HS-5 (cell line): ENCODE measurements at places on chromosomes 16 and 17.

- no peak for DNase-seq
These were observed 10.6 kb downstream of the STX4 start for GRCh38 chr16:31043898-31044481.

- DNase-seq: no peak
These were observed 31.5 kb upstream of the FBXW10B start for GRCh38 chr17:15650741-15651582.

DNA sequence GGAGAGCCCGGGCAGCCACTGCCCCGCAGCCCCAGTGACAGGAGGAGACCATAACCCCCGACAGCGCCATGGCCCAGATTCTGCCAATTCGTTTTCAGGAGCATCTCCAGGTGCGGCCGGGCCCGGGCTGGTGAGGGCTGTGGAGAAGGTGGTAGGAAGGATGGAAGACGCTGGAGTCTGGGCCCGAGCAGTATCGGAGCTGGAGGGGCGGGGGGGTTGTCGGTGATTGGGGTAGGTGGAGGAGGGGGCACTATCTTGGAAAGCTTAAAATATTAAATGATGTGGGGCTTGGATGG, 317 bp downstream of the CLTC start:
- no peak for DNase-seq

- DNase-seq: no peak
These were observed 120.5 kb downstream of the SOCS1 start for GRCh38 chr16:11135464-11135973.

DNA sequence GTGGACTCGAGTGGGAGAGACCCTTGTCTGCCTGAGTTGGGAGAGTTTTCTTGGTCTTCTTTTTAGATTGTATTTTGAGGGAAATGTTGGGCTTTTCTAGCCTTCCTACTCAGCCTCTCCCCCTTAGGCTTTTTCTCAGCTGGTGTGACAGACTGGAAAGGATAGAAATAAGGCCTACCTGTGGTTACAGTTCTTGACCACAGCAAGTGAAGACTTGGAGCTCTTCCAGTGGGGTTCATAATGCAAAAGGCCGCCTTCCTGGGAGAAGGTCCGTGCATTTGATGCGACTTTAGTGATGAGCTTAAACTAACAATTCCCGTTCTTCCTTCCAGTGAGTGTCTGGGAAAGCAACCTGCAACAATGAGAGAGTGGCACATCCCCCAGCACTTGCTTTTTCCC, 56.8 kb downstream of the B9D1 start:
- no peak for DNase-seq

- DNase-seq: no peak
These were observed 15.7 kb downstream of the CCDC43 start for GRCh38 chr17:44673893-44674292.

DNA sequence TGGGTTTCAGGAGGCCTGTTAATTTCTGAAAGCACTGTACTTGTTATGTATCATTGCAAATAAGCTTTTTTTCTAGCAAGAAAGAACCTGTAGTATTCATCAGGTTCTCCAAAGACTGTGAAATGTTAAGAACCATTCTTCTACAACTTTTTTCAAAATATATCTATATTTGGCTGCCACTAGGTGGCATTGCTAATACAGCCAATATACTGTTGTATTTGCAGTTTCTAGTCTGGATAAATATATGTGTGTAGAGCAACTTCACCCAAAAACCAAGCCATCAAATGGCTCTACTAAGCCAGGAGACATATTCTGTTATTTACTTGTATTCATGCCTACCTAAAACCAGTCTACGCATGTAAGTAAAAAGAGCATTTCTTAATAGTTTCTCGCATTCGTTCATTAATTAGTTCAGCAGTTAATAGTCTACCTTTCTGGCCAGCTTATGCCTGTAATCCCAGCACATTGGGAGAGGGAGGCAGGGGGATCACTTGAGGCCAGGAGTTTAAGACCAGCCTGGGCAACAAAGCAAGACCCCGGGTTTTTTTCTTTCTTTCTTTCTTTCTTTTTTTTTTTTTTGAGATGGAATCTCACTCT, 39.5 kb downstream of the VMP1 start:
- DNase-seq: no peak

DNA sequence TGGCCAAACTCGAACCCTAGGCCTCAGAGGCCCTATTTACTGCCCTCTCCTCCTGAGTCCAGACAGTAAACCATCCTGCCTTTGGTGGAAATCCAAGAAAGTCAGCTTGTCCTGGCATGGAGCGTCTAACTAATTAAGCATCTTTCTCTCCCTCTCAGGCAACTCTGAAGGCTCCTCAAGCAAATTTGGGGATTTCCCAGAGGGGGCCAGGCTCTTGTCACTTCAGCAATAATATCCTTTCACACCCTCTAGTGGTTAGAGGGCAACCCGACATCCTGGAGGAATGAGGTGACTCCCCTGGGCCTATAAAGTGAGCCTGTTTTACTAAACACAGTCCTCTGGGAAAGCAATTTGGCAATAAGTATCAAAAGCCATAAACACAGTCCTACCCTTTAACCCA, 60.4 kb downstream of the NOG start:
- peak; percentile 8 for DNase-seq

- DNase-seq: no peak
These were observed 2.0 kb upstream of the TRIM65 start for GRCh38 chr17:75898791-75899190.

DNA sequence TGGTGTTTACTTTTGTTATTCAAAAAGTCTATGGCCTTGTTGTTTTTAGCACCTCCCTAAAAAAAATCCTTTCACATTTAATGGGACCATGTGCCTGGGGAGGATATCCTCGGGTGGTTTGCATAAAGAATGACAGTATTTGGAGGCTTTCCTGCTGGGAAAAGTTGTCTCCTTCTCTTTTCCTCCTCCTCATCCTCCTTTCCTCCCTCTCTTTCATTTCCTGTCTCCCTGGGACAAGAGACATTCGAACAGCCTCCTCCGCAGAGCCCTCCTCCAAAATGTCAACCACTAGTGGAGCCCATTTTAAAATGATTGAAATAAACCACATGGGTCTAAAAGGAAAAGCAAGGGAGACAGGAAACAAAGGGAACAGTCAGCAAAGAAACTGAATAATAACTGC, 67.4 kb downstream of the MYH13 start:
- no peak for DNase-seq

- DNase-seq: no peak
These were observed 9.1 kb downstream of the NUDT16L1 start for GRCh38 chr16:4702466-4702808.

- no peak for DNase-seq
These were observed 36.4 kb upstream of the CES5A start for GRCh38 chr16:55911616-55912015.
